CD4-positive, alpha-beta memory T cell (primary cell): ENCODE measurements at places on chromosomes 5 and 9. TPM values are rescaled to one million over a fixed set of nuclear protein-coding genes. Genes with fewer than 3 reads are reported as not detected.

DNA sequence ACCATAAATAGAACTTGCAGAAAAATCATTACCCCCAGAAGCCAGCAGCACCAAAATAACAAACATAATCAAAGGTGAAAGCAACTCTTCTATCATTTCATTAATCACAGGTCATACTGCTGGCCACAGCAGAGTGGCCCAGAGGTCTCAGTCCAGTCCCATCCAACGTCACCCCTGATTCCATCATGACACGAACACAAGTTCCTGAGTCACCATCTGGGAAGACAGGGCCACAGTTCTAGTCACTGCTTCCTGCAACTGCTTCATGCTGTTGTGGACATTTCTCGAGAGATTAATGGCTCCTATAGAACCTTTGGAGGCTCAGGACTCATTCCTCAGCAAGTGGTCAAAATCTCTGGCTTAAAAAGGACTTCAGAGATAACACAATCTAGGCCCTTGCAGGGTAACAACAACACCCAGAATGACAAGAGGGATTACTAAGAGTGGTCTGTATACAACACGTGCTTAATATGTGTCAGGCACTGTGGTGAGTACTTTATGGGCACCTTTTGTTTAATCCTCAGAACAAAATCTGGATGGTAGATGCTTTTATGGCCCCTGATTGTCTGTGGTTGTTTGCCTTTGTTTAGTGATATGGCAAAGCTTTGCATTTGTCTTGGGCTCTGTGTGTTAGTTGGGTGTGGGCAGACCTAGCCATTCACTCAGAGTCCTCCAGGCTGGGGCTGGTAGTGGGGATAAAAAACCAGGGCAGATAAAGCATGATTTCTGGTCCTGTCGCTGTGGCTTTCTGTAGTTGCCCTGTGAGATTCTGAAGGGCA lies 184.3 kb downstream of the DAB2IP start:
- DNase-seq = no peak

- DNase-seq = no peak
Observed at GRCh38 chr9:103116246-103116645, 121.1 kb downstream of the CYLC2 start.

DNA sequence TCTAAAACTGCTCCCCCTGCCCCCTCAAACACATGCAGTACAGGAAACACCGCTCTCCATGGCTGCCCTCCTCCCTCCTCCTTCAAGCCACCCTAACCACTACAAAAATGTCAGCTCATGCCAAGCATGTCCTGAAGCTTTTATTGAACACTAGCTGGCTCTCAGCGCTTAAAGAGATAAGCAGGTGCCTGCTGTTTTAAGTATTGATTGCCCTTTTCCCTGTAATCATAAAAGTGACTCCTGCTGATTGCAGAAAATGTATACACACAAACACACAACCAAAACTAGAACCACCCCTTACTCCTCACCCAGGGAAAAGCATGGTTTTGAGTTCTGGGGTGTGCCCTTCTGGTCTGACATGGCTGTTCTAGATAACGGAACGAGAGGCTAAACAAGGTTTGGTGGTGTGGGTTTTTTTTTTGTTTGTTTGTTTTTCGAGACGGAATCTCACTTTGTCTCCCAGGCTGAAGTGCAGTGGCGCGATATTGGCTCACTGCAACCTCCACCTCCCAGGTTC lies 3.7 kb upstream of the UCK1 start:
- DNase-seq = no peak

DNA sequence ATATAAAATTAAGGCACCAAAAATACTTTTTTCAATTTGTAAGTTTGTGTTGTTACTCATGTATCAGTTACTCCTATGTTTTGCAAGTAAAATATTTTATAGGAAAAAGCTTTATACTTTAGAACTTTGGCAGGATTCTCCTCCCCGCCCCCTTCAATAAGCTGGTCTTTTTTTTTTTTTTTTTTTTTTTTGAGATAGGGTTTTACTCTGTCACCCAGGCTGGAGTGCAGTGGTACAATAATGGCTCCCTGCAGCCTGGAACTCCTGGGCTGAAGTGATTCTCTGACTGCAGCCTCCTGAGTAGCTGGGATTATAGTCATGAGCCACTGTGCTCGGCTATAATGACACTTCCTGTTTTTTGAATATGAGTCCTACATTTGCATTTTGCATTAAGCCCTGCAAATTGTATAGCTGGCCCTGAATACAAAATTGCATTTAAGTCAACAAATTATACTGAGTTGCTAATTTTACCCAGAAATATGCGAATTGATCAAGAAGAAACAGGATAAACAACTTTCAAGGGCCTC lies 192.9 kb downstream of the PIK3R1 start:
- no peak for DNase-seq

DNA sequence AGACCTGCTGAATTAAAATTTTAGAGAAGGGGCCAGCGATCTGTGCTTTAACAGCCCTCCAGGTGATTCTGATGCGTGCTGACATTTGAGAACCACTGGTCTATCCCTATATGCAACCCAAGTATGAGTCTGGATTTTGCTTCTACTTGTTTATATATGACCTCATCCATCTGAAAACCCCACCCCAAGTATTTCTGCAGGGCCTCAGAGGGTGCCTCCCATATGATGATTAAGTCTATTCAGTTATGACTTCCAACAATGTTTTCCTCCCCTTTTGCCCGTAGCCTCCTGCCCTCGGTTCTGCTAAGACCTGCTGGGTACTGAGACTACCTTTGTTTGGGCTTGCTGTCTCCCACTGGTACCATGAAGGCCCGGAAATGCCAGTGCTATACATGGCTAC lies 376.0 kb upstream of the SMARCA2 start:
- DNase-seq = no peak

DNA sequence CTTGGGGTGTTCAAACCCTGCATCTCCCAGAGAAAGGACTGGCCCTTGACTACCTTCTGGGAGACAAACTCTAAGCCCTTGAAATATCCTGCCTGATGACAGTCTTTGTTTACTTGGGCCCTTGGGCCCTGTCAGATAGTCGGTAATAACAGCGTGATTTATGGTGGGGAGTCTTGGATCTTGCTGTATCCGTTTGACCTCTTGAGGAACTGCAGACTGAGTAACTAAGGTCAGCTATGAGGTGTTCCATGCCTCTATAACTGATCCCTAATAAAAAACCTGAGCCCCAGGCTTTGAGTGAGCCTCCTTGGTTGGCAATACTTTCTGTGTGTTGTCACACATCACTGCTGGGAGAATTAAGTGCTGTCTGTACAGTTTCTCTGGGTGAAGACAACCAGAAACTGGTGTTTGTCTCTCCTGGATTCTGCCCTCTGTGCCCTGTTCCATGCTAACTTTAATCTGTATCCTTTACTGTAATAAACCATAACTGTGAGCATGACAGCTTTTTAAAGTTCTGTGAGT lies 56.2 kb upstream of the ANKRD33B start:
- no peak for DNase-seq

DNA sequence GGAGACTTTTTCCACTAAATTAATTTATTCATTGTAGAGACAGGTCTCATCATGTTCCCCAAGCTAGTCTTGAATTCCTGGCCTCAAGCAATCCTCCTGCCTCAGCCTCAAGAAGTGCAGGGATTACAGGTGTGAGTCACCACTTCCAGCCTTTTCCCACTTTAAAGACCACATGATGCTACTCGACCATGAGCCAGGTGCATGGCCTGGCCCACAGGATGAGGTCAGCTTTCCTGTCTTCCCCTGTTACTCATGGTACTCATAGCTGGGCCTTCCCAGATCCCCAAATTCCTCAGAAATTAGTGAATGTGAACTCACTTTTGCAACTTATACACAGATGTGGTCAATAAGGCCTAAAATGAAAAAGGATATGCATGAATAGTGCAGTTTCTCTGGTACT lies 395.9 kb downstream of the SEMA5A start:
- no peak for DNase-seq

DNA sequence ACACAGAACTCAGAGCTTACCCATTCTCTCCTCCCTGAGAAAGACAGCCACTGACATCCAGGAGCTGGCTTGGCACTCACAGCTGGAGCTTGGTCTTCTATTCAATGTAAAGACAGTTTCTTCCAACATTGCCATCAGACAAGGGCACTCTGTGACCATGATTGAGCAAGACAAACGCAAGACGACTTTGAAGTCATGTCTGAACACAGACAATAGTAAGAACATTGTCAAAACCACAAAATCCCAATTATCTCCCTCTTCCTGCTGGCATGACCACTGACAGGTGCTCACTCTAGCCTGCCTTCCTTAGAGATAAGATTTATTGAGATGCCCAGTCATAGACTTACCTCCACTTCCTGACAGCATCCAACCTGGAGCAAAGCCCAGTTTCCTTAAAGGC lies 328.0 kb downstream of the MSX2 start:
- DNase-seq = no peak

- no peak for DNase-seq
Observed at GRCh38 chr9:83509402-83509801, 28.8 kb downstream of the FRMD3 start.

GRCh38 chr9:125437771-125438221 lies 176.2 kb downstream of the GAPVD1 start:
- no peak for DNase-seq

GRCh38 chr9:32072570-32072969 lies 311.9 kb upstream of the ACO1 start:
- DNase-seq = no peak

GRCh38 chr9:115923410-115923809 lies 230.2 kb upstream of the PAPPA start:
- DNase-seq = no peak

GRCh38 chr9:98805506-98806272 lies 1.8 kb upstream of the GALNT12 start:
- DNase-seq = no peak

DNA sequence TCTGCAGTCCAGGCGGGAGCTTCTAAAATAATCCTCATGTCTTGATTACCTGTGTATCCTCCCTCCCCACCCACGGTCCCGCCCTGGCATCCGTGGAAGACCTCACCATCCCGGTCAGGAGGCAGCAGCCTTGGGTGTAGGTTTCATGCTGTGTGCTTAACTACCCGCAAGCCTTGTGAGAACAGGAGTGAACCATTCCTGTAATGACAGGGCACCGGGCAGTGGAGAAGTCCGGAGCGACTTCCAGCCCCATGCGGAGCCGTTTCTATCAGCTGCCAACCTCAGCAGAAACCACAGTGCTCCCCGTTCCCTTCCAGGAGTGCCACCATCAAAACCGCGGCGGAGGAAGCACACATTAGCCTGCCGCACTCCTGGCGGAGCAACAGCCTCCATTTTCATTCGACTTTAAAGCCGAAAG lies 123.5 kb upstream of the LMX1B start:
- DNase-seq = no peak

The ANKRD34B gene
- not detected for polyA plus RNA-seq

The GRM6 gene
- not detected for polyA plus RNA-seq
